Urinary bladder (tissue), 4 donors: ENCODE measurements at places on chromosomes 13 and 19. TPM values are rescaled to one million over a fixed set of nuclear protein-coding genes. Genes with fewer than 3 reads are reported as not detected.
A peak's percentile ranks its signal among the peaks of the same experiment; 100 is the strongest.

- no peak for DNase-seq
Observed at GRCh38 chr13:52983836-52984235, 44.8 kb upstream of the OLFM4 start.

Gene CLASRP
- 11.2 TPM for total RNA-seq

Gene POSTN
- total RNA-seq = 1,032 TPM

GRCh38 chr19:45150180-45150579, 10.6 kb downstream of the NKPD1 start:
- no peak for DNase-seq

Gene GRIN3B
- total RNA-seq = not detected

DNA sequence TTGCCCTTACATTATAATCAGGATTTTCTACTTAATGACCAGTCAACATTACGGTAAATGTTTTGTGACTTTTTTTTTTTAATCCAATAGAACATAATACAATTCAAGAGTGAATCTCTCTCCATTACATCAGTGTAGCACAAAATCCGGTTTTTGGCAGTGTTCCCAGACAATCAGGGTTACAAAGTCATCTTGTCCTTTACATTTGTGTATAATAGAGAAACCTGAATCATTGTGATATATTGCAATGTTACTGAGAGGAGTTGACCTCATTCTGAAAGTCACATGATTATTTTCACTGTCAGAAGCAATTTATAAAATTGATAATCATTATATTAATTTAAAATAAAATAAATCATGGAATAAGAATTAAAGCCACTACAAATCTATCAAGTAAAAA, 1346.0 kb upstream of the SPRY2 start:
- peak; percentile 46 for DNase-seq

DNA sequence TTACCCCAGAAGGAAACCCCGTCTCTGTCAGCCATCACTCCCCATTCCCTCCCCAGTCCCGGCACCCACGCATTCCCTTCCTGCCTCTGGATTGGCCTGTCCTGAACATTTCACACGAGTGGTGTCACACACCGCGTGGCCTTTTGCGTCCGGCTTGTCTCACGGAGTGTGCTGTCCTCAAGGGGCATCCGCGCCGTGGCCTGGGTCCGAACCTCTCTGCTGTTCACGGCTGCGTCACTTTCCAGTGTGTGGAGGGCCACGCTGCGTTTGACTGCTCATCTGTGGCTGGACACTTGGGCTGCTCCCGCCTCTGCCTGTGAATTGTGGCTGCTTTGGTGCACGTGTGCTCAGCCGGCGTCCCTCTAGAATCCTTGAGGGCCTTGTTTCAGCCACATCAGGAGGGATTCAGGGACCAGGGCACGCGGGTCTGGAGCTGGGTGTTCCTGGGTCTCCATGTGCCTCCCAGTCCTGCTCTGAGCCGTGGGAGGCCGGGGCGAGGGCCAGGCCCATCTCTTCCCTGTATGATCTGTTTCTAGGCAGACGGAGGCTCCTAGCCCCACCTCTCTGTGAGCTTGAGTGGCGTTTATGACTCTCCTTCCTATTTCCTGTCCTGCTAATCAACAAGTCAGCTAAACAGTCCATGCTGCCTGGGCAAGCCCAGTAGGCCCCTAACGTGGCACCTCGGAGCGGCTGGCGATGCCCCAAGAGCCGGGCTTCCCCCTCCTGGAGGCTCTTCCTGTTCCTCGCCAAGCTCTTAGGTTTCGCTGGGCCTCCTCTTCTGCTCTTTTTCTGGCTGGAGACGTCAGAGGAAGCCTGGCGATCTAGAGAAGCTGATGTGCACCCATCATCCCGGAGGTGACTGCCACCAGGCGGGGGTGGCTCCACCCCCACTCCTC, 8.1 kb downstream of the STK11 start:
- DNase-seq = no peak

Gene IGFL3
- not detected for total RNA-seq

DNA sequence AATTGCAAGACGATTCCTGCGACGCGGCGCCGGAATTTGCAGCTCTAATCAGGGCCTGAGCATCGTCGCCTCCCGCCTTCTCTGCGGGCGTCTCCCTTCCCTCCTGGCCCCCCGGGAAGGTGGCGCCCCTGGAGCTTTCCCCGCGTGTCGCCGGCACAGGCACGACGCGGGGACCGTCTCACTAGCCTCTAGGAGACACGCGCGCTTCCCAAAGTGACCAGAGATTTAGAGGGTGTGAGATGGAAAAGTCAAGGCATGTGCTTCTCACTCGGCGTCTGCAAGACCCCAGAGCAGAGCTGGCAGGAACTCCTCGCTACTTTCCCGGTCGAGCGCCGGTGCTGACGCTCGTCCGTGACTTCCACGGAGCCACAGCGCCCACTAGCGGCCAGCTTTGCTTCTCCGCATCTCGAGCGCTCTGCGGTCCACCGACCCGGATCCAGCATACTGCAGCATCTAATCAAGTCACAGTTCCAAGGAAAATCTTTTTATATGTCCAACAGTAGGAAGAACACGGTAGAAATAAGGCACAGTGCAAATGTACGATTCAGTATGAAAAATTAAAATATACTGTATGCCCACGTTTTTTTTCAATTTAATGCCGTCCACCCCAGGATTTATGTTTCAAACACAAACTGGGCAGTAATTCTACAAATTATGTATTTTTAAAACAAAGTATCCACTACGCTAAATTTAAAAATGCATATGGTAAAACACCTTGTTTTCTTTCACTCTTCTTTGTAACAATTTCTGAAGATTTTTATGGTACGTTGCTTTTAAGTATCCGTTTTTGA, 977 bp upstream of the EFNB2 start:
- no peak for DNase-seq

- DNase-seq = no peak
Observed at GRCh38 chr19:29524201-29524911, 1.4 kb upstream of the VSTM2B start.

- no peak for DNase-seq
Observed at GRCh38 chr13:44074611-44075010, 194.9 kb downstream of the LACC1 start.

- DNase-seq = no peak
Observed at GRCh38 chr13:48160606-48161278, 65.8 kb upstream of the MED4 start.

DNA sequence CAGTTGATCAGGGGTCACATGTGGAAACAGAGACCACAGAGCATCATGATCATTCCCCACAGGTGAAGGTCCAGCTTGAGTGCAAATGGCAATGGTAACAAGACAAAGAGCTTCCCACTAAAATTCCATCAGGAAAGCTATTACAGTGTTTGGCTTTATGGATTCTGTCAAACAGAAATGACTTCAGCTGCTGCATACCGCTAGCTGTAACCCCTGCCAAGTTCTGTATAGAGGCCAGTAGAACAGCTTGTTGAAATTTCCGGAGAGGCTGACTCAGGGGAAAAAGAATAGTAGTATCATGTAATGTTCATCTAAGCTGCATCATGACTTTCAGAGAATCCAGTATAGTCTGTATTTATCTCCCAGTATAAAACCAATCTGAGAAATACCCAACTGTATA, 1704.7 kb downstream of the SLITRK5 start:
- DNase-seq = peak; percentile 45

Gene IGFLR1
- total RNA-seq = 0.53 TPM

GRCh38 chr19:13463296-13463695, 43.0 kb downstream of the CACNA1A start:
- no peak for DNase-seq

Gene NKPD1
- total RNA-seq = 0.58 TPM
